ENCODE measurements at places on chromosomes 6 and 20.

DNA sequence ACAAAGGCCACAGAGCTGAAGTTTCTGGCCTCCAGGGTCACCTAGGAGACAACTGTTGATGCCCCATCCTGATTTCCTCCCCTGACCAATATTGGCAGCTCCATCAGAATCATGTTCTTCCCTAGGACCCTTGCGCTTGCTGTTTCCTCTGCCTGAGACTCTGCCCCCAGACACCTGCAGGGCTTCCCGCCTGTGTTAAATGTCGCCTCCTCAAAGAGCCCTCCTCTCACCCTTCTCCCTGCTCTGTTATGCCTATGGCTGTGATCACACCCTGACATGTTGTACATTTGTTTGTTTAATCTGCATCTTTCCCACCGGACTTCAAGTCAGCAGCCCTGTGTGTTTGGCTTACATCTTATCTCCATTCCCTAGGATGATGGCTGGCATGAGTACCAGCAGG is 30.1 kb downstream of the DLGAP4 start:
- DNase-seq, result no peak

DNA sequence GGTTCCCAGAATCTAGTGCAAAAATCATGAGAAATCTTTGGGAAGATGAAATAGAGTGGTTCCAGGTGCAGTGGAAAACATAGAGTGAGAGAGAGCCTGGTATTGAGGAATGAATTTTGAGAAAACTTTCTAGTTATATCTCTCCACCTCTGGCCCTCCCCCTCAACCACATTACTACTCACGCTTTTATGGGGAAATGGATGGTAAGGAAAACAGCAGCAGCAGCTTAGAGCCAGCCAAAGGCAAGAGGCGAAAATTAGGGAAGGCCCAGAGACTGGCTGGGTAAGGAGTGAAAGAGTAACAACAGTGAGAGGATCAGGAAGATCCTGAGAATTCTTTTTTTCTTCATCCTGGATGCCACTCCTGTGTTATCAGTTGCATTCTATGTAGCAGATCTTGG is 187.9 kb upstream of the ECI2 start:
- DNase-seq, result no peak

DNA sequence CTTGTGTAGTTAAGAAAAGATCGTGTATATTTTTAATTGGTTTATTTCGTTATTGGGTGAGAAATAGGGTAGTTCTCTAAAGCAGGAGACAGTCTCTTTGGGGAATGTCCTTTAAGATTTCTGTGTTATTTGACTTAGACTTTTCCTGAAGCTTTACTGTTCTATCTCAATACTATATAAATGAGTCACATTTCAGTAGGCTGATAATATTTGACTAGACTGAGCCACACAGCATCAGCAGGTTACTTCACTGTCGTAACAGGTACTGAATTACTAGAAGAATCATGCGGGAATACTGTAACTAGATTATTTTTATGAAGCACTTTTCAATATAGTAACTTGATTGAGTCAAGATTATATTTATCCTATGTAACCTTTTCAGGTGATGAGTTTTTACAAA is 1.4 kb downstream of the SMAP1 start:
- DNase-seq, result no peak

DNA sequence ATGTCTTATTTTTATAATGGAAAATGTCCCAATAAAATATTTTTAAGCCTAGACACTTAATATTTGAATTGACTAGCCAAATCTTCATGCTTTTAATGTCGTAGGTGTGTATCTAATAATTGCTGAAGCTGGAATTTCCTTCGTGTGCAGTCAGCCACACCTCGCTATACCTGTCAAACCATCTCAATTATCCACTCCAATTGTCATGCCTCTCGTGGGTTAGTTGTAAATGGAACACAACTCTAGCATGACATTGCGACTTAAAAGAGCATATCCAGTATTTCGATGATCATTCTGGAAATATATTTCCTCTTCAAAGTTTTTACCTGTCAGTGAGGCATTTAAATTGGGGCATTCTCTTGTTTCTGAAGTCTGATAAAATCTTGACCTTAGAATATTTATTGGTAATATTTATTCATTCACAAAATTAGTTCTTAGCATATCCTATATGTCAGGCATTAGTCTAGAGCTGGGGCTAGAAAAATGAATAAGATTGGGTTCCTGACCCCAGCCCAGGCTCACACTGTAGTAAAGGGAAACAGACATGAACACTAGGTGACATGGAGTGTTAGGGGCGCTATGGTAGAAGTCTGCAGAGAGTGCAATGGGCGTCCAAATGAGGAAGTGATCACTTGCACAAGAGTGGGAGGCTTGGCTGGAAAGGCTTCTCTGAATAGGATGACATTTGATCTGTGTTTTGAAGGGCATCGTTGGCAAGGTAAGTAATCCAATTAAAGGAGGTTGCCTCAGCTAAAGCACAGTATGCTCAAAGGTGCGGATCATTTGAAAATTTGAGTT is 11.0 kb upstream of the CFAP206 start:
- peak; percentile 18 for DNase-seq

GRCh38 chr20:38579219-38579910 is 1.6 kb upstream of the ADIG start:
- DNase-seq, result no peak

DNA sequence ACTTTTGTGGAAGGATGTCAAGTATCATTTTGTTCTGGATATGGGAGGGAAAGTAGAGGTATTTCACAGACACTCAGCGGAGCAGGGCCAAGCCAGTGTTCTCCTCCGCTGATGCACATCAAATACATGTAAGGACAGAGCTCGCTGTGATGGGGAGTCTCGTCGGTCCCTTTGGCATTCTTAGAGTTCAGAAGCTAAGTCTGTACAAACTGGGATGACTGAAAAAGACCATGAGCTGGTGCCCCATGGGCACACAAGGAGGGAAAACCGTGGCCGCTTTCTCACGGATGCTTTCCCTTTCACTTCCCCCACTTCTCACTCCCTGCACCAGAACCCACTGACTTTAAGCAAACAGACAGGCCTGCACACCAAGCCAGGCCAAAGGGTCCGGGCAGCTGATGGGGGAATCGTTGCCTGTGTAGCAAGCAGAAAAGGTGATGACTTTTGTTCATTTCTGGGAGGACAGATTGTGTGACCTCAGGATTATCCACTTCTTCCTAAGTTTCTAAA is 27.7 kb upstream of the MPC1 start:
- DNase-seq, result no peak

DNA sequence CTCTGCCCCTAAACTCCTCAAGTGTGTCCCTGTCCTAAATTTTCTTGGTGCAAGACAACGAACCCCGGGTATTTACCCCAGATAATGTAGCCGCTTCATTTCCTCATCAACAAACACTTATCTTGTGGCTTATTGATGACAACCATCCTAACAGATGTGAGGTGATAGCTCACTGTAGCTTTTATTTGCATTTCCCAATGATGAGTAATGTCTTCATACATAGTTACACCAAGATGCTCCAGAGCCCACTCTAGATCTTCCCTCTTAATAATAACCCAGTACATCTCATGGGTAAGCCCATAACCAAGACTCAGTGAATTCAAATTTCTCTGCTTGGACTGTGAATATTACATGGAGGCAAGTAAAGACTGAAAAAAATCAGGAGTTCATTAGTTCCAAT is 48.2 kb upstream of the BEND6 start:
- no peak for DNase-seq

DNA sequence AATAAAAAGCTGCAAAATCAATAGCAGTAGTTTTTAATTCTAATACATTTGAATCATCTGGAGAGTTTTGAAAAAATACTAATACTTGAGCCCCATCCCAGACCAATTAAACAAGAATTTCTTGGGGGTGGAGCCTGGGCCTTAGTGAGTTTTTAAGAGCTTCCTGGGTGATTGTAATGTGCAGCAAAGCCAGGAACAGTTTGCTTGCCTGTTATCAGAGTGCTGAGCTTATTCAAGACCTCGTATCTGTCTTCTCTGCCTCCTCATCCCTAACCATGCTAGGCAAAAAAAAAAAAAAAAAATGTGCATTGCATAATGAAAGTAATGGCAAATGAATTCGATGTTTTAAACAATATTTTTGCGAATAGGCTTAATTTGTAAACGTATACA is 36.4 kb upstream of the MYB start:
- no peak for DNase-seq

GRCh38 chr20:45419188-45420091 is 3.5 kb downstream of the PIGT start:
- DNase-seq, result peak; percentile 69

GRCh38 chr20:2742934-2743559 is 50.5 kb downstream of the EBF4 start:
- DNase-seq, result peak; percentile 58

GRCh38 chr20:34954904-34955230 is 739 bp downstream of the GSS start:
- no peak for DNase-seq

DNA sequence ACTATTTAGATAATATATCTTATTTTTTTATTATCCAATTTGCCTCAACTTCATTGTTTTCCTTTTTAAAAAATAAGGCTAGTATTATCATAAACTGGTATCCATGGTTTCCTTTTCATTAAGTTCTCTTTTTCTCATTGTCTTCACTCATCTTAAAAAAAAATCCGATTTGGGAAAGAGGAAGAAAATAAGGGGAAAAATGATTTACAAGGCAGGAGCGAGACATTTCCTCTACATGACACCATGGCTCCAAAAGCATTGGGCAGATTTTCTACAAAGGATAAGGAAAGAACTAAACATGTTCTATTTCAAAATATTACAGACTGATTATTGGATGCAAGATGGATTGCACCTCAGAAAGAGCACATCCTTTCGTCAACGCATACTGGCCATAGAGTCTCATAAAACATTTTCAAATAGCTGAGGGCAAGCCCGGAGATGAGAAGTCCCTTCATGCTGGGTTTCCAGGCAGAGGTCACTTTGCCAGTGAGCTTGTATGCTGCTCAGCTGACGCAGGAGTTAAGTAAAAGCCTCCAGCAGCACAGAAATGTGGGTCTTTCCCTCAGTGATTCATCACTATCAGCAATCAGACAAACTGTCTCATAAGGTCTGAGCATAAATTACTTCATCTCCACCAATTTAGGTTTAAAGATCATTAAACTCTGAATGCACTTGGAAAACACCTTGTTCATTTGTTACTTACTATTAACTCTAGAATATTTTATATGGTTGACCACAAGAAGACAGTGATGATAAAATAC is 129.0 kb upstream of the TNFAIP3 start:
- no peak for DNase-seq

GRCh38 chr6:25652007-25652515 is at the start of gene SCGN:
SCGN (plus strand) TSS chr6:25652215; CDS start chr6:25652404, 189 bp downstream.
- DNase-seq, result peak; percentile 30

GRCh38 chr6:32852018-32852843 is 1.3 kb downstream of the TAP1 start:
- DNase-seq, result no peak

DNA sequence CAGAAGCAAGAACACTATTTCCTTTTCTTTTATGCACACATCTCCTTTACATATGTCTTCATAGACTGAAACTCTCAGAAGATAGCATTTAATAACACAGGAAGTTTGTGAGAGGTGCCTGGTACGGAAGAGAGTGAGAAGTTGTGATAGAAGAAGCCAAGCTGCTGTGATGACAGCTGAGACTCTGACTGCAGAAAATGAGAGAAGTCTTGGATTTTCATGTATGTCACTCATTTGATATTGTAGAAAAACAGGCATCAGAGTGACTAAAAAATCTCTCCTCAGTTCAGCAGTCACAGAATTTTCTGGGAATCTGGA is 154.9 kb upstream of the BMP2 start:
- DNase-seq, result no peak

- DNase-seq, result no peak
Measured at GRCh38 chr20:35021063-35021462, 65.4 kb downstream of the MYH7B start.

- no peak for DNase-seq
Measured at GRCh38 chr6:90105506-90106170, 191.0 kb downstream of the BACH2 start.

DNA sequence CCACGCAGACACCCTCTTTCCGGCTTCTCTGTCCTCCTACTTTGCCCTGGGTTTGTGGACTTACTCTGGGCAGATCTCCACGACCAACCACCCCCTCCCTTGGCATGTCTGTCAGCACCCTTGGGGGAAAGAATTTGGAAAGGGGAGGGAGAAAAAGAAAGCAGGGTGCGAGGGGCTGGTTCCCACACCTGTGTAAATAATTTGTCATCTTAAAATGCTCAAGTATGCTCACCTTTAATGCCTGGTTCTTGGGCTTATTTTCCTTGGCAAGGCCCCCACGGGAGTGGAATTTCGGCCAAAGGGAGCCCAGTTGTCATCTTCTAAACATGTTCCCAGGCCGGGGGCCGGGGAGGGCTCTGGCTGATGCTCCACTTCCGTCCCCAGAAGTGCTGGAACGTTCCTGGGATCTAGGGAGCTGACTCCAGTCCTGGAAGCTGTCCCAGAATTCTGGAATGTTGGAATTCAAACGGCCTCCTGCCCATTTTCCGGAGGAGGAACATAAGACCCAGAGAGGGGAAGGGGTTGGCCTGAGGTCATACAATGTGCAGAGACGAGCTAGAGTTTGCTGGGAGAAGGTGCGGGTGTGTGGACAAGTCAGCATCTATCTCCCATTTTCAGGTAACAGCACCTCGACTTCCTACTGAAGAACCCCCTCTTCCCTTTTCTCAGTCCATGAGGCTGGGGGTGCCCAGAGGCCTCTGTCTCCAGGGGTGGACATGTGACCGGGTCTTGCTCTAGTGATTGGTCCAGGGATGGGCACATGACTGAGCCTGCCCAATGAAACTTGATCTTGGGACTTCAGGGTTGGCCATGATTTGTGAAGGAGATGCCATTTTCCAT is 122.3 kb downstream of the CEBPB start:
- DNase-seq, result no peak

GRCh38 chr6:130760006-130760405 is 67.2 kb upstream of the SMLR1 start:
- no peak for DNase-seq

DNA sequence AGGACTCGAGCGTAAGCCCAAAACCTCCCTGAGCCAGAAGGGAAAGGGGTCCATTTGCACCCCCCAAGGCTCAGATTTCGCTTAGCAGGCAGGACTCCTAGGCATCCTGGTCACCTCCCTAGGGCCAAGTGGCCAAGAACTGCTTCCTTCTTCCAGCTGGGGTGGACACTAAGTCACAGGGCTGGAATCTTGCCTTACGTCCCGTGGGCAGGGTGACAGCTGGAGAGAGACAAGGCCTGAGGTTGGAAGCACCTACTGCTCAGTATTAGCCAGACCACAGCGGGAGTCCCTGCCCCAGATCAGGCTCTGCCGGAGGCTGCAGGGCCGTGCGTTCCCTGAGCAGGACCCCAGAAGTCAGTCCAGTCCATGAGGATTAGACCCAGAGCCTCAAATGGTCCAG is 19.7 kb downstream of the LAMA5 start:
- DNase-seq, result no peak

- no peak for DNase-seq
Measured at GRCh38 chr6:160427312-160428068, 79.3 kb downstream of the SLC22A3 start.

GRCh38 chr20:53939572-53940359 is 130.6 kb downstream of the BCAS1 start:
- DNase-seq, result peak; percentile 72

GRCh38 chr20:6055981-6056569 is 2.2 kb upstream of the LRRN4 start:
- DNase-seq, result no peak

GRCh38 chr20:44803383-44803941 is 6.9 kb downstream of the RIMS4 start:
- no peak for DNase-seq

- no peak for DNase-seq
Measured at GRCh38 chr6:48200869-48201390, 89.9 kb upstream of the PTCHD4 start.

Data from NCI-H510A (cell line).